ENCODE measurements at places on chromosomes 4 and X.

- no peak for DNase-seq
These were observed 116.0 kb downstream of the ZNF827 start for GRCh38 chr4:145822581-145822980.

- DNase-seq = no peak
These were observed 55.8 kb downstream of the CLCN5 start for GRCh38 chrX:49978176-49978575.

- no peak for DNase-seq
These were observed 93.6 kb upstream of the FTHL17 start for GRCh38 chrX:31165241-31166035.

GRCh38 chrX:46624090-46624786 lies 50.7 kb downstream of the CHST7 start:
- no peak for DNase-seq

DNA sequence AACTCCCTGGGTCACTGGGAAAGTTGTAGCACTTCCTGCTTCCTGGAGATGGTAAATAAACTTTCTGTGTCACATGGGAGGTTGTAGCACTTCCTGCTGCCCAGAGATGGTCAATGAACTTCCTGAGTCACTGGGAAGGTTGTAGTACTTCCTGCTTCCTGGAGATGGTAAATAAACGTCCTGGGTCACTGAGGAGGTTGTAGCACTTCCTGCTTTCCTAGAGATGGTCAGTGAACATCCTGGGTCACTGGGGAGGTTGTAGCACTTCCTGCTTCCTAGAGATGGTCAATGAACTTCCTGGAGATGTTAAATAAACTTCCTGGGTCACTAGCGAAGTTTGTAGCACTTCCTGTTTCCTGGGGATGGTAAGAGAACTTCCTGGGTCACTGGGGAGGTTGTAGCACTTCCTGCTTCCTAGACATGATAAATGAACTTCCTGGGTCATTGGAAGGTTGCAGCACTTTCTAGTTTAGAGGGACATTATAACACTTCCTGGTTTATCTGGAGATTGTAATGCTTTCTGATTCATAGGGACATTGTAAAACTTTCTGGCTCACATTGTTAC lies 62.3 kb upstream of the CD99 start:
- DNase-seq = no peak

GRCh38 chr4:182916483-182917181 lies 554 bp downstream of the DCTD start:
- DNase-seq = peak; percentile 57

- no peak for DNase-seq
These were observed 61.8 kb downstream of the POLR2B start for GRCh38 chr4:57040510-57040909.

DNA sequence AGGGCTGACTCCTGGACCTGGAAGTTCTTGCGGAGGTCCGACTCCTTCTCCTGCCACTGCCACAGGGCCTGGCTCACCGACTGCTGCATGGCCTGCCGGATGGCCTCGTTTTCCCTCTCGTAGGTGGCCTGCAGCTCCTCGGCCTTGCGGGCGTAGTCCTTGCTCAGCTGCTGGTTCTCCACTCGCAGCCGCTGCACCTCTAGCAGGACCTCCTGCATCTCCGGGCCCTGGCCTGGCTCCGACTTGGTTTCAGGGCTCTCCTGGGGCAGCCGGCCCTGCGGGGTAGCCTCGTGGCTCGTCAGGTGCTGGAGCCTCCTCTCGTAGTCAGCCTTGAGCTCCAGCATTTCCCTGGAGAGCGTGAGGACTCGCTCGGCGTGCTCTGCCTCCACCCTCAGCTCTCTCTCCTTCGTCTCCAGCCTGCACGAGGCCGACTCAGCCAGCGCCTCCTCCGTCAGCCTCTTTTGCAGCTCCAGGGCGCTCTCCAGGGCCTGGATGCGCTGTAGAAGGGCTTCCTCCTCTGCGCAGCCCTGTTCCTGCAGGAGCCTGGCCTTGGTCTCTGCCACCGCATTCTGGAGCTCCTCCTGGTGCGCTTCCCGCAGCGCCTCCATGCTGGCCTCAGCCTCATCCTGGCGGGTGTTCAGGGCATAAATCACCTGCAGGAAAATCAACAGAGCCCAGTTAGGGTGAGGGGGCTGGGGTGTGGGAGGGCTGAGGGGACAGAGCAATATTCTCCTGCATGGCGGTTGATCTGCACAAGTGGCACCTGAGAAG lies 72.2 kb downstream of the FAM184B start:
- DNase-seq = peak; percentile 67

- no peak for DNase-seq
These were observed 603.2 kb downstream of the STIM2 start for GRCh38 chr4:27463816-27464215.

GRCh38 chr4:31045724-31046318 lies 325.7 kb downstream of the PCDH7 start:
- DNase-seq = peak; percentile 41

DNA sequence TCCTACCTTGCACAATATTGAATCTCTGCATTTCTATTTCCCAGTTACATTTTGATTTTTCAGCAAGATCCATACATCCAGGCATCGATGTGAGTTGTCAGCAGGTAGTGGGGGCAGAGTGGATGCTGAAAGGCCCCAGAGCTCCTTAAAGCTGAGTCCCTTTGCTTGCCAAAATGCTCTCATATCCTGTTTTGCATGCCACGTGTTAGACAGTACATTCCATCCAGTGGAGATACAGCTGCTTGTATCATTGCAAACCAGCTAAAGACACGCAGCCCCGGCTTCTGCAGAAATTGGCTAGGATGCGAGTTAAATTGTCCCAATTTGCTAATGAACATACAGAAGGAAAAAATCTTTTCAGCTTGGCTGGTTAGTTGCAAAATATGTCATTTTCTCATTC lies 179.6 kb upstream of the MXRA5 start:
- no peak for DNase-seq

- no peak for DNase-seq
These were observed 296.2 kb downstream of the FRMPD4 start for GRCh38 chrX:12434493-12434892.

- no peak for DNase-seq
These were observed 10.2 kb downstream of the ANK2 start for GRCh38 chr4:113059449-113060182.

DNA sequence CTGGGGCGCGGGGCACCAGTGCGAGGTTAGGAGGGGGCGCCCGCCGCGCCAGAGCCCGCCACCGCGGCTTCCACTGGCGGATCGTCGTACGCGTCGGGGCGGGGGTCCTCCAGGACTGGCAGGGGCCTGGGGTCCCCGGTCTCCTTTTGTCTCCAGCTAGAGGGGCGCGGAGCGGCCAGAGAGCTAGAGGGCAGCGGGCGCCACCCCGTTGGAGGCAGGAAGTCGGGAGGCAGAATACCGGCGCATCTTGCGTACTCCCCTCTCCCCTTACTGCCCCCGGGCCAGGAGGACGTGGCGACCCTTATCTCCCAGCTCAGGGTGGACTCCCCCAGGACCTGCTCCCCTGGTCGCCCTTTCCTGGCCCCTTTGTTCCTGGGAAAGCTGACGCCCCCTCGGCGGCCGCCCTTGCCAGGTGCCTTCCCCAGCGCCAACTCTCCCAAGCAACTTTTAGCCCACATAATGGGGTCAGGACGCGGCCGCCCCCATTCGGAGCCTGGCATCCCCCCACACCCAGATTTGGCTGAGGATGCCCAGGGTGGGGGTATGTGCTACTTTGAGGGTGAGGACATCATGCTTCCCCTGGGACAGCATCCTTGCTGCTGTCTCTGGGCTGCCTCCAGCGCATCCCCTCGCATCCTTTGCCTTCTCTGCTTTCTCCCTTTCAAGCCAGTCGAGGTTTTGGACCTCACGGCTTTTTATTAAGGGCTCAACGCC lies 933 bp downstream of the CNKSR2 start:
- DNase-seq = peak; percentile 11

GRCh38 chrX:67612231-67612630 lies 68.4 kb downstream of the AR start:
- no peak for DNase-seq

GRCh38 chr4:1834047-1834775 lies 21.7 kb downstream of the LETM1 start:
- DNase-seq = no peak

DNA sequence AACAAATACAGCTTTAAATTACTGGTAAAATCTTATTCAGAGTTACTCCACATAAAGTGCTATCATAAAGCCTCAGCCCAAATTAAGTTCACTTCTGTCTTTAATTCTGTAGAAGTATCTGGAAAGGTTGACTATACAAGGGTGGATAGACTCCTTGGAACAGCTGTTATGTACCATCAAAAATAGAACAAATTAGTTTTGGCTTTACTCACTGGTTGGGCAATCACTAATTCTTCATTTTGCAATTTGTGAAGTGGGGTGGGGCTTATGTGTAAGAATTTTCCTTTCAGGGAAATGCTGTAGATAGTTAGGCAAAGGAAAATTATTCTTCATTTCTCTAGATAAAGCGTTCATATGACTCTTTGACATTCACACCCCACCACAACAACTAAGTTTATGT lies 7.8 kb downstream of the DIAPH2 start:
- DNase-seq = no peak

GRCh38 chr4:89939994-89940393 lies 45.3 kb downstream of the MMRN1 start:
- DNase-seq = no peak

GRCh38 chrX:43016021-43016420 lies 238.1 kb upstream of the PPP1R2C start:
- DNase-seq = no peak

- no peak for DNase-seq
These were observed 36.7 kb upstream of the ANK2 start for GRCh38 chr4:113012786-113013185.

- no peak for DNase-seq
These were observed 486.5 kb downstream of the ARAP2 start for GRCh38 chr4:35757836-35758235.

DNA sequence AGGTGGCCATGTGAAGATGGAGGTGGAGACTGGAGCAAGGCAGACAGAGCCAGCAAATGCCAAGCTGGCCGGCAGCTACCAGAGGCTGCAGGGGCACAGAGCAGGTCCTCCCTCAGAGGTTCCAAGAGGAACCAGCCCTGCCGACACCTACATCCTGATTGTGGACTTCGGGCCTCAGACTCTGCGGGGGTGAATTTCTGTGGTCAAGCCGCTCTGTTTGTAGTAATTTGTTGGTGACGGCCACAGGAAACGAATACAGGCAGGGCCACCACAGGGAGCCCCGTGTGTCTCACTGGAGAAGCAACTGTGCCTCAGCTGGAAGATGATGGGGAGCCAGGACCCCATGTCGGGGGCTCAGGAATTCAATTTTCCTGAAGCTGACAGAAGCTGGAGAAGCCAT lies 28.3 kb downstream of the ZFYVE28 start:
- DNase-seq = no peak

DNA sequence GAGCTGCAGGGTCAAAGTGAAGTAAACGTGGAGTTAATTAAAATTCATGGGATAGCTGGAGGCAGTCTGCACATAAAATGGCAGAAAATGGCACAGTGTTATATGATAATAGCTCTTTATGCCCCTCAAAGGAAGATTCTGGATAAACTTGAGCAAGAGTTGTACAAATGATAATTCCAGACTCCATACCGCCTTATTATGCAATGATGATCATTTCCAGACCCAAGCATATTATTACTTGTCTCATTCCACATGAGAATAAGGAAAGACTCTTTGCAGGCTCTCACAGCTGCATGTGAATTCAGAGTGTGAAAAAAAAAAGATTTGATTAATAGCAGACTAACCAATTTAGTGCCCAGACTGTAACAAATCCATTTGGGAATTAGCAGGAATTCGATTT lies 105.4 kb downstream of the STK32B start:
- DNase-seq = no peak

GRCh38 chr4:155952501-155952901 lies 1.2 kb downstream of the CTSO start:
- DNase-seq = no peak

DNA sequence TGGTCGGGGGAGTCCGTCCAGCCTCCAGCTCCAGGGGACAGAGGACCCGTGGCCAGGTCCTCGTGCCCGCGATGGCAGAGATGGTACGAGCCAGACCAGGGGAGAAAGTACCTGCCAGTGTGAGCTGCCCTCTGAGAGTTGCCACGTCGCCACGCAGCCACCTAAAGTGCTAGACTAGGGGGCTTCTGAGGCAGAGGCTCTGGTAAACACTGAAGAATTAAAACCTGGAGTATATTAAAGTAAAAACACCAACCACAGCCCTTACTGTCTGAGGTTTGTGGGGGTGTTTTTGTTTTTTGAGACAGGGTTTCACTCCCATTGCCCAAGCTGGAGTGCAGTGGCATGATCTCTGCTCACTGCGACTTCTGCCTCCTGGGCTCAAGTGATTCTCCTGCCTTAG lies 60.1 kb upstream of the SORCS2 start:
- no peak for DNase-seq

GRCh38 chr4:167867191-167867590 lies 225.1 kb upstream of the ANXA10 start:
- DNase-seq = no peak

DNA sequence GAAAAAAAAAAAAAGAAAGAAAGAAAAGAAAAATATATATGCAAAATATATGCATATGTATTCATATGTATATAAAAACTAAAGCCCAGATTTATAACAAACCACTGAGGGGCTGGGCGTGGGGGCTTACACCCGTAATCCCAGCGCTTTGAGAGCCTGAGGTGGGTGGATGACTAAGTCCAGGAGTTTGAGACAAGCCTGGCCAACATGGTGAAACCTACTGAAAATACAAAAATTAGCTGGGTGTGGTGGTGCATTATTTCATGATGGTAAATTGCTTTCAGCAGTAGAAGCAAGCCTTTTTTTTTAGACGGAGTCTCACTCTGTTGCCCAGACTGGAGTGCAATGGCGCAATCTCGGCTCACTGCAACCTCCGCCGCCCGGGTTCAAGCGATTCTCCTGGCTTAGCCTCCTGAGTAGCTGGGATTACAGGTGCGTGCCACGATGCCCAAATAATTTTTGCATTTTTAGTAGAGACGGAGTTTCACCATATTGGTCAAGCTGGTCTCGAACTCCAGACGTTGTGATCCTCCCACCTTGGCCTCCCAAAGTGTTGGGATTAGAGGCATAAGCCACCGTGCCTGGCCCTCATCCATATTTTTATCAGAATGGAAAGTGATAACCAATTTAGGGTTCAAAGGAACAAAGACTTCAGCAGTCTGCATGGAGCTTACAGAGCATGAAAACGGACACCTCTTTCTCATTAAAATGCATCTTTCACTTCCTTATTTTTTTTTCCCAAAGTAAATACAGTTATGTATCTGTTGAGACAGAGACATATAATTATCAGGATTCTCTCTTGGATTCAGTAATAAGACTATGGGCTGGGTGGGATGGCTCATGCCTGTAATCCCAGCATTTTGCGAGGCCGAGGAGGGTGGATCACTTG lies 27.7 kb upstream of the MOB1B start:
- DNase-seq = no peak

DNA sequence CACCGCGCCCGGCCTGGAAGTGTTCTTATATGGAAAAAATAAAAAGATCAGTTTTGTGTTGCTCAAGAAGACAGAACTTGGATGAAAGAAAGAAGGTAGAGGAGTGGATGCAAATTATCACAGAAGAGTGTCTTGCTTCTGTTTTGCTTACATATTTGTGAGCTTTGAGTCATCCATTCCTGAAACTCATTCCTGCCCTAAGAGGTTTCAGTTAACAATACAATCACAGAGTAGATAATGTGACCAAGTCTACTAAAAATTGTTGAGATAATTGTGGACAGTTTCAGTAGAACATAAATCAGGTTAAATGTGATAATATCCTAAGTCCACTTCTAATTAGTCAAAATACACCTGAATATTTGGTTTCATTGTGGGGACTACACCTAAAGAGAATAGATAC lies 26.4 kb upstream of the LRCH2 start:
- no peak for DNase-seq

GRCh38 chr4:79848329-79848728 lies 224.7 kb downstream of the ANTXR2 start:
- no peak for DNase-seq

Data from WERI-Rb-1 (cell line).